ENCODE measurements at places on chromosomes 2 and 18.
A peak's percentile ranks its signal among the peaks of the same experiment; 100 is the strongest.

DNA sequence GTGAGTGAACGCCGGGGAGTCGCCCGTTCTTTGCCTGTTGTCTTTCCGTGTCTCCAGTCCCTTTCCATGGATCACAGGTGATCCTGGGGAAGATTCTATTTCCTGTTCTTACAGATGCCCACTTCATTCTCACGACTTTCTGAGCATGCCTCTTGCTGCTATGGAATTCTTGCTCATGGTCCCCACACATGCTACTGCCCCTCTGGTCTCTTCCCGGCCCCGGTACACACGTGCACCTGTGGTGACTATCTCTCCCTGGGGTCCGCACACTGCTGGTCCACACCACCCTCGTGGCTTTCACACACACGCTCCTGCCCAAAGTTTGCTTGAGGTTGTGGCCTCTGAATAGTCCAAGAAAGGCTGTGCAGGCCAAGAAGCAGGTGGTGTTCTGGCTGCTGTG lies 67.9 kb upstream of the ALKAL2 start:
- no peak for DNase-seq

- peak; percentile 86 for DNase-seq
These were observed 981 bp downstream of the ST8SIA3 start for GRCh38 chr18:57353137-57353939.

DNA sequence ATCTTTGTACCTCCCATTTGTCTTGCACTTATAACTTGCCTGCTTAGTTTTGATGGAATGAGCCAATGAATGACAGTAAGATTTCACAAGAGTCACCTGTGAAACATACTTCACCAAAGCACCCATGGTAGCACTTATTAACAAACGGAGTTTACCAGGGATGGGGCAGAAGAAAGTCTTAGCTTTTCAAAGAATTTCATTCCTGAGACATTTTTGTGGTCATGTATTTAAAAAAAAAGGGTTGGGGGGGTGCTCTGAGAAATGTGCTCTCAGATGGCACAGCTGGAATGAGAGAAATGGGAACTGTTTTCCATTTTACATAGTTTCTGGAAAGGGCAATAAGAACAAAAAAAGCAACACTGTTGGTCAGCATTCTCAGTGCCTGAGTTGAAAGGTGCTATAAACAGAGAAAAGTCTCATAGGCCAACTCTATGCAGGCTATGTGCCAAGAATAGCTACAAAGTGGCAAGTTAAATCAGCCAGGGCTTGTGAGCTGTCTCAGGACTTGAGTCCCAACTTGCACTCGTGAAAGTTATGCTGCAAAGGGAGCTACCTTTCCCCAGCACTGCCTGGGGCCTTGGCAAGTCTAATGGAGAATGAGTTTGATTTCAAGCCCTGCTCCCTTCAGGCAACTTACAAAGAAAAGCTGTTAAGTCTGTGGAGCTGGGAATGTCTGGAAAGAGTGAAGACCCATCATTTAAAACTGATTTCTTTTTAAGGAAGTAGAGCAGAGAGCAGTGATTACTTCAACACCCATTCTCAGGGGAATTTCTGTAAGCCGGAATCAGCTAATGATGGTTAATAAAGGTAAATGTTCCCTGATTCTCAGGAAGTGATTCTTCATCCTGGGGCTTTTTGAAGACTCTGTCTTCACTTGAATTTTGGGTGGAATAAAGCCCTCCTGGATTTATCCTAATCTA lies 170.6 kb downstream of the SLC8A1 start:
- DNase-seq: no peak

GRCh38 chr18:69447886-69448285 lies 47.2 kb downstream of the DOK6 start:
- no peak for DNase-seq

DNA sequence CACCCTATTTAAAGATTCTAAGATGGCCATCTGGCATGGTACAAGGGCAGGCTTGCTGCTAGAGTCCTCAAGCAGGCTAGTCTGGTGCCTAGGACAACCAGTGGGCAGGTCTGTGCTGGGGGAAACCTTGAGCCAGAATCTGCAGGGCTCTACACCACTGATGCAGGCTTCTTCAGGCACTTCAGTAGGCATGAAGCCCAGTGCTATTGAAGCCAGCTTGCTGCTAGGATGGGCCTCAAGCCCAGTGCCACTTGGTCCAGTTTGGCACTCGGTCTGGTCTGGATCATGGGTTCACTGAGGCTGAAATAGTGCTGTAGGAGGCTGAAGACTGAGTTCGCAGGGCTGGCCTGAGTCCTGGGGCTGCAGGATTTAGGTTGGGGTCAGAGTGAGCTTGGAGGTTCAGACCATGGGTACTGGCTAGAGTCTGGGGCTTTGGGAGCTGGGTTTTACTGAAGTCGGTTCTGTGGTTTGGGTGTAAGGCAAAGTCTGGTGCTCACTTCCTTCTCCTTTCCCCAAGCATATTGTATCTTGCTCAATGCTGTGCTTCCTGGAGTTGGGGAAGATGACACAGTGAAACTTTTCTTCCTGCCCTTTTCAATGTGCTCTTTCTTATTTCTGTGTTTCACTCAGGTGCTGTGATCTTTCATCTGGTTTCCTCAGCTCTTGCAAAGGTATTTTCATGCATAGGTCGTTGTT lies 41.2 kb downstream of the SP100 start:
- no peak for DNase-seq
